NK-92 treated with Interleukin-12 subunit alpha and Interleukin-12 subunit beta, amount 100 ng/mL, for 24 hours (cell line): ENCODE measurements at places on chromosomes 6 and 20.

DNA sequence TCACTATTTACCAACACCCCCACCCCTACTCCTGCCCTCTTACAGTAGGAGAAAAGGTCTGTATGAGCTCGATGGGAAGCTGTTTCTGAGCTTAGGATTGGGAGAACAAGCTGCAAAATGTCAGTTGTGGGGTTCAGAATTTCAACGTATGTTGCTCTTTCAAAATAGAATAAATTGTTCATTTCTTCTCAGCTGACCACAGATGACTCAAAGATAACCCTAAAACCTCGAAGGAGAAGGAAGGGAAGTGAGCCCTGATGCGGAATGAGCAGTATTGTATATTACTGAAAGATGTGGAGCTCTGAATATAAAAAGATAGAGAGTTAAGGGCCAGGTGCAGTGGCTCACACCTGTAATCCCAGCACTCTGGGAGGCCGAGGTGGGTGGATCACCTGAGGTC, 35.9 kb upstream of the MYLIP start:
- DNase-seq = no peak

DNA sequence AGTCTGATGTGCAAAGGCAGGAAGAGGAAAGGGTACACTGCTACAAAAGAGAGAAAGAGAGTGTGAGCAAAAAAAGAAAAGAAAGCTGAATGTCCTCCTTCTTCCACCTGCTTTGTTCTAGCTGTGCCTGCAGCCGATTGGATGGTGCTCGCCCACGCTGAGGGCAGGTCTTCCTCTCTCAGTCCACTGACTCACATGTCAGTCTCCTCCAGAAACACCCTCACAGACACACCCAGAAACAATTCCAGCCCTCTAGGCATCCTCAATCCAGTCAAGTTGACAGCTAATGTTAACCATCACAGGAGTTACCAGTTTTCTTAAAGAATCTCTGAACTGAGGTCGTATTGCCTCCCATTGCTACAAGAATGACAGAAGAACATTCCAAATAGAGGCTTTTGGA, 411.9 kb upstream of the SASH1 start:
- DNase-seq = no peak

DNA sequence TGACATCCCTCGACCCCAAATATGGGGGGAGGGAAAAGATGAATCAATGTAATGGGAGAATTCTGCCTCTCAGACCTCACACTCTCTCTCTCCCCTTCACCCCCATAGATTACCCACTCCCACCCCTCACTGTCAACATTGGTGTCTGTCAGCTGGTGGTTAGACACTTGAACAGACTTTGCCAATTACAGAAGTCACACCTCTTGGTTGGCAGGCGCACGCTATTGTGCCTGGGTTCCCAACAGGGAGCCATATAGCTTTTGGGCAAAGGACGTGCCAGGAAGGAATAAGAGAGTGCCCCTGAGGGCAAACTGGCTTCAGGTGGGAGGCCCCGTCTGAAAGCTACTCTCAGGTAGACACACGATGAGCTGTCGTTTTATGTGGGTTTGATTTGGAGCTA, 54.1 kb upstream of the FYN start:
- no peak for DNase-seq

DNA sequence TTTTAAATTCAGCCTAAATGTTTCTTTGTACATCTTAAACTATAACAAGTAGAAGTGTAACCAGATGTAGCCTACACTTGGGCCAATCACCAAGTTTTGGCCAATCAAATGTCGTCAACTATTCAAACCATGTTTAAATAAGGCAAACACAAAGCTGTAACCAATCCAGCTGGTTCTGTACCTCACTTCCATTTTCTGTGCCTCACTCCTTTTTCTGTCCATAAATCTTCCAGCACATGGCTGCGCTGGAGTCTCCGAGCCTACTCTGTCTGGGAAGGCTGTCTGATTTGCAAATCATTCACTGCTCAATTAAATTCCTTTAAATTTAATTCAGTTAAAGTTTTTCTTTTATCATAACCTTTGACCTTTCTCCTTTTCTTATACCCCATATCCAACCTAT, 7.7 kb upstream of the AHI1 start:
- DNase-seq = no peak

GRCh38 chr6:152098683-152099082, 291.2 kb downstream of the ESR1 start:
- no peak for DNase-seq

DNA sequence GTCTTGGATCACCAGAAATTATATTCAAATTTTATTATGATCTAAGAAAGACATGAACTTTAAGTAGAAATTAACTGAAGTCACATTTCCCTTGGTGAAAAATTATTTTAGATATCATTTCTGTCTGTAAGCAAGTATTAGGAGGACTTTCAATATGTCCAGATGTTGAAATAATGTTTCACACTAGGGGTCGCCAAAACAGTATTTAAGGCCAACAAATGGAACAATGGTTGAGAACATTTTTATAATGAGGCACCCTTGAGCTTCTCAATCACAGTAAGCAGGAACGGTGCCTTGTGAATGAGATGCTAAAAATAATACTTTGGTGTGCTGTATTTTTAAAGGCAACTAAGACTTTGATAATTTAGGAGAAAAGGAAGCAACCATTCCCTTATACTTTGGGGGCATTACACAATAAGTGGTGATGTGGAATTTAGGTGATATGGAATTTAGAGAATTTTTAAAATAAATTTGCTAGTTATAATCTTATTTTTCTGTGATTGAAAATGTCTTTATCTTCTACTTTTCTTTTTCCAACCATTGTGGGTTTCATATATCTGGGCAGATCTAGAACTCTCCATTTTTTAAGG, 9.6 kb upstream of the SF3B5 start:
- DNase-seq = no peak

DNA sequence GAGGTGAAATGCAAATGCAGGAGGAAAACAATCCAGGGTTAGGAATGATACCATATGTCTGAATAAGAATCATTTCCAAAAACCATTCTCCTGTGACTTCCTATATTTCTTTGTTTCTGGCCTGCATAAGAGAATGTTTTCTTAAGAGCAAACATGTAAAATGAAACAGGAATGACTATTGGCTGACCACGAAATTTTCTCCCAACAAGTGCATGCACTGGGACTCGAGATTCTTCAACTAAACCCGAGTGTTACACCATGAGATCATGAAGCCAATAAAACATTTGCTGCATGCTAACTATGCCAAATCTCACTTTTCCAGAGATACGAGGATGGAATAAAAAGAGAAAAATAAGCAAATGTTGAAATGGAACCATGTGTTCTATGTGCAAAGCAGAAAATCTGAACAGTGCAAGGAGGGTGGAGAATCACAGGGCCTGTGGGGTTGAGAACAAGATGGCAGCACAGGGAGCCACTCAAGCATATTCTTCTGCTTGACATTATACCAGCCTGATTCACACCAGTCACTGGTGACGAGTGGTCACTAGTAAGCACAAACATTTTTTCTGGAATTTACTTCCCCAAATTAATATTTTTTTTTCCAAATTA, 212.2 kb upstream of the FOXA2 start:
- no peak for DNase-seq

DNA sequence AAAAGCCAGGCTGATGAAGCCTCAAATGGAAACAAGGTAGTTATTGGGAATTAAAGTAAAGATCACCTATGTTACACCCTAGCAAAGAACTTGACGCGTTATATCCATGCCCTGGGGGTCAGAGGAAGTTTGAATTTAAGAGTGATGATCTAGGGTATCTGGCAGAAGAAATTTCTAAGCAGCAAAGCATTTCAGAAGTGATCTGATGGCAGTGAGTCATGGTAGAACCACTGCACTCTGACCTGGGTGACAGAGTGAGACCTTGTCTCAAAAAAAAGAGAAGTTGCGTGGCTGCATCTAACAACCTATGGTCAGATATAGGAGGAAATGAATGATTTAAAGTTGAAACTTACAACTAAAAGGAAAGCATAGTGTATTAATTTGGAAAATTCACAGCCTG, 45.2 kb downstream of the SCP2D1 start:
- DNase-seq = no peak

GRCh38 chr6:37311741-37312473, 41.9 kb upstream of the RNF8 start:
- DNase-seq = no peak

DNA sequence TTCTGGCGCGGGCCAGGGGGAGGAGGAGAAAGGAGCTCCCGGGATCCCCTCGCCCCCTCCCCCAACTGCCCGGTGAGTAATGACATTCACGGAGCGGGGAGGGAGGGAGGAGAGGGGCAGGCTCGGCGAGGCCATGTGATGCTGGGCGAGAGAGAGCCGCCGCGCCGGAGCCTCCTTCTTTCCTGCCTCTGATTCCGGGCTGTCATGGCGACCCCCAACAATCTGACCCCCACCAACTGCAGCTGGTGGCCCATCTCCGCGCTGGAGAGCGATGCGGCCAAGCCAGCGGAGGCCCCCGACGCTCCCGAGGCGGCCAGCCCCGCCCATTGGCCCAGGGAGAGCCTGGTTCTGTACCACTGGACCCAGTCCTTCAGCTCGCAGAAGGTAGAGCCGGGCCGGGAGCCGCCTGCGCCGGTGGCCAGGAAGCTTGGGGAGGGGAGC, at the start of gene GDAP1L1:
GDAP1L1 (plus strand) TSS at position 178 of the 441 bp plus-strand sequence; CDS start at position 205, 27 bp downstream.
- DNase-seq = no peak

DNA sequence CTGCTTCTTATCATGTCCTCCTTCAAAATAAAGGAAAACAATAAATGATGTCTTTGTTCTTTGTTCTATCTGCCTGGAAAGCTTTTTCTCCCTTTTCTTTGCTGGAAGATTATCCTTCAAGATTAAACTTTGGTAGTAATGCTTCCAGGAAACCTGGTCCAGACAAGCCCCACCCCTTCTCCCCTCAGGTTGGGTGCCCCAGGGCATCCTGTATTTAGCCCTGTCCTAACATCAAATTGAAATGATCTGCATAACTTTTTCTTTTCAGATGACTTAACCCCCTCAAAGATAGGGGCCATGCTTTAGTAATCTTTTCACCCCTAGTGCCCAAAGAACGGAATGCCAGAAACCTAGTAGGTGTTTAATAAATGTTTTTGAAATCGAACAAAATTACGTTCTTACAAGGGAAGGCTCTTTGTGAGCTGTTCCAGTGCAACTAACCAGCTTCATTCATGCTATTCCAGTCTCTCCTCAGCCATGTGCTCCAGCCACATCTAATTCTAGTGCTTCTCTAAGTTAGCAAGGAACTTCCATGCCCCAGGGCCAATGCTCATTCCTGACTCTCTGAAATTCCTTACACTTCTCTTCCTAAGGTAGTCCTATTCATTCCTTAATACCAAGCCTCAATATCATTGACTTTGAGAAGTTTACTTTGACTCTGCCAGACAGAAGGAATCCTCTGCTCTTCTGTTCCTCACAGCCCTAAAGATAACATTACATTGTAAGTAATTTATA, 135.6 kb upstream of the BACH2 start:
- no peak for DNase-seq

- no peak for DNase-seq
Measured at GRCh38 chr6:29395331-29395730, at the start of gene OR12D2. Gene OR12D2, plus strand, starts transcription at chr6:29395631. Its CDS starts 1,069 bp downstream, at chr6:29396700.

- DNase-seq = no peak
Measured at GRCh38 chr6:34661357-34661756, 35.2 kb downstream of the ILRUN start.

DNA sequence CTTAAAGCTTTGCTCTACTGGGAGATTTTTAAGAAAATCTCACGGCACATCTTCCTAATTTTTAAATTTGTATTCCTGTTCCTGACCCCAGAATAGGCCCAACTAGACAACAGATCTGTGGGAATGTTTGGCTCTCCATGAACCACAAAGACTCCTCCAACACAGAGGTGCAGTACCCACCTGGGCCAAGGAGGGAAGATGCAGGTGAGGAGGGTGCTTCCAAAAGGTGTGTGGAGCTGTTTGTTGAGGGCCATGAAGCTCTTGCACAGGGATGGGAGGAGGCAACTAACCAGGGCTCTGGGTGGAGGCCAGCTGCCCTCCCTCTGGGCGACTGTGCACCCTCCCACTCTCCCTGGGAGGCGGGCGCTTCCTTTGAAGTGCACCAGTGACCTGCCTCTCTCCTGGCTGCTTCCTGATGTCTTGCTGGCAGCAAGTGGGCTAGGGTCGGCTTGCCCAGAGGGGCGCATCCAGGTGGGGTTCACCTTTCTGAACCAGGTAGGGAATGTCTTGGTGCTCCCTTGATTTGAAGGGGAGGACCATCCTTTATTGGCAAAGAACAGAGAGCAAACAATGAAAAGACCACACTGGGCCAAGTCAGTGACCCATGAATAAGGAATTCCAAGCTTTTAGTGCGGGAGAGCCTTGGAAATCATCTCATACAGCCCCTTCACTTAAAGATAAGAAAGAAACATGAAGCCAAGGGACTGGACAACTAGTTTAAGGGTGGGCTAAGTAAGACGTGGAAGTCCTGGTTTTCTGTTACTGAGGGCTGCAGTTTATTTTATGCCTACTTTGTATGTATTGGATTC, 76.0 kb downstream of the ANKRD6 start:
- DNase-seq = no peak

- DNase-seq = no peak
Measured at GRCh38 chr6:12279322-12280091, 10.7 kb upstream of the EDN1 start.

DNA sequence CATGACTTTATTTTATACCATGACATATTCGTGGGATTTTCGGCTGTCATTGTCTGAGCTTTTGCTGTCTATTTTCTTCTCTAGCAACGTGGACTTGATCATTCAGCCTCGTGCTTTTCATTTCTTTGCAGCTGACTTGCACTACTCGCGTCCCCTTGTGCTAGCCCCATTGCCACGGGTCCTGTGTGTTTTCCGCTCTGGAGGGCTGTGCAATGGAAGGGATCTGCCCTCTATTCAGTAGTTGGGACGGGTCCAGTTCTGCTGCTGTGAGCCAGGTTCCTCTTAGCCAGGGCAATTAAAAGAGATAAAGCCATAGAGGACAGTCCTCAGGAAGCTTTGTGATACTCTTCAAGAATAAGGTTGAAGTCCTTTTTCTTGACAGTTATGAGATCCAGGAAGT, 17.6 kb downstream of the NEDD9 start:
- no peak for DNase-seq

DNA sequence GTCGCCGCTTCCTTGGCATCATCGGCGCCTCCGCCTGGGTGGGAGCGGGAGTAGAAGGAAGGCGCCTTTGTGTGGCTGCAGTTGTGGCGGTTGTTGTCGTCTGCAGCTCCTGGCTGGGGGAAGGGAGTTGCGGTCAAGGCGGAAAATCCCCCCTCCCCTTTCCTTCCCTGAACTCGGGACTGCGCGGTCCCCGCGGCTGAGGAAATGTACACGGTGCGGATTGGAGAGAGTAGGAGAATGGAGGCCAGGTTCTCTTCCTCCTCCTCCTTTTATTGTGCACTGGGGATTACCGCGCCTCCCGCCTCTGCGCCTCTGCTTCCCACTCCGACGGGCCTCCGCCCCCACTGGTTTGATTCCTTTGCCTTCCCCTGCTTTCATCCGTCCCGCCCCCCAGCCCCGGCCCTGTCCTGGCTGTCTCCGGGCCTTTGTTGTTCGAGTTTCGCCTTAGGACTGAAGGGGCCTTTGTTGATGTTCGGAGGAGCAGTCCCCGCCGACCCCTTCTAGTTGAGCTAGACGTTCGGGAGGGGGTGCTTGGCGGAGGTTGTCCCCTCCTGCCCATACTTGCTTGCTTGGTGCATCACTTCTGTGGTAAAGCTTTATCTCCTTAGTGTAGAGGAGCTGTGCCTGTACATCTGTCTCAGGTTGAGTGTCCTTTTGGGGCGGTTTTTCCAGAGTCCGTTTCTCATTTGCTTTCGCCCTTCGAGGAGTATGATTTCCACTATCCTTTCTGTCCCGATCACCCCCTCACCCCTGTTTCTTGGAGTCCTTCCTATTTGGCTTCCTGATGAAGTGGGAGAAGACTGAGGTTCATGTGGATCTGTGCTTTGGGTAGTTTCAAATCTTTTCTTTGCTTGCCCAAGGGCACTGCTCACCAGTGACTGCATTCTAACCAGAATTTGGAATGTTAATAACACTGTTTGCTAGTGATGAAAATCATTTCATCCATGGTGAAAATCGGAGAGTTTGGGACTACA, 764 bp downstream of the ZNF292 start:
- peak; percentile 56 for DNase-seq
